ENCODE measurements at places on chromosomes 2 and 18.

DNA sequence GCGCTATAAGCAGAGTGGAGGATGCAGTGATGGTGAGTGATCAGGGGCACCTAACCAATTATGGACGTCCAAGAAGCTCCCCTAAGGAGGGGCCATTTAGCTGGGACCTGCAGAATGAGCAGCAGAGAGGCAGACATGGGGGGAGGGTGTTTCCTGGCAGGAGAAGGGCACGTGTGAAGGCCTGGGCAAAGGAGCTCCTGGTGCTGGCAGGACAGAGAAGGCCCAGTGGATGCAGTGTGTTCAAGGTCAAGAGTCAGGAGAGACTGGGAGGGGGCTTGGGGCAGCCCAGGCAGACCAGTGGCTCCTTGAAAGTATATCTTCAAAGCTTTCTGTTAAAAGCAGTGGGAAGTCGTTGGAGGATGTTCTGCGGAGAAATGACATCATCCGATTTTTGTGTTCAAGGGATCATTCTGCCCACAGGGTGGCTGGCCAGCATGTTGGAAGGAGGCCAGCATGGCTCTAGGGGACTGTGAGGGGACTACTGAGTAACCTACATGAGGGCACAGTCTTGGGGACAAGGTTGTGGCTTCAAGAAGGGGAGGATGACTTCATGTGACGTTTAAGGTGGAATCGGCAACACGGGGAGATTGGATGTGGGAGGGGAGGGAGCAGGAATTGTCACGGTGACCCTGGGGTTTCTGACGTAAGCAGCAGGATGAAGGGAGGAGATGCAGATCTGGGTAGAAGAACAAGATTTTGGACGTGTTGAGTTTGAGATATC, 9.0 kb upstream of the CIB4 start:
- no peak for DNase-seq

DNA sequence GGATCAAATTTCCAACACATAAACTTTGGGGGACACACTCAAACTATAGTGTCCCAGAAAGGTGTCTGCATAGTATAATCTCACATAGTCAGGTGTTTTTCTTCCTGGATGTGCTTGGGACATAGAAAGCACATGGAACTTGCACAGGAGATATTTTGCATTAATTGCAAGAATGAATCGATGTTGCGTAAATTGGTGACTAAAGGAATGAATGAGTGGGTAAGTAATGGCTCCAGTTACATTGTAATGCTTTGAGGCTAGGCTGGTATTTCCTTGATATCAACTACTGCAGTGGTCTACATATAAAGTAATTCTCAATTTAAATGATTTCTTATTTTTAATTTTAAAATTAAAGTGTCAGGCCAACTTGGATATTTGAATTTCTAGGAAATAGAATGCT, 53.4 kb downstream of the SH3RF3 start:
- DNase-seq = no peak

DNA sequence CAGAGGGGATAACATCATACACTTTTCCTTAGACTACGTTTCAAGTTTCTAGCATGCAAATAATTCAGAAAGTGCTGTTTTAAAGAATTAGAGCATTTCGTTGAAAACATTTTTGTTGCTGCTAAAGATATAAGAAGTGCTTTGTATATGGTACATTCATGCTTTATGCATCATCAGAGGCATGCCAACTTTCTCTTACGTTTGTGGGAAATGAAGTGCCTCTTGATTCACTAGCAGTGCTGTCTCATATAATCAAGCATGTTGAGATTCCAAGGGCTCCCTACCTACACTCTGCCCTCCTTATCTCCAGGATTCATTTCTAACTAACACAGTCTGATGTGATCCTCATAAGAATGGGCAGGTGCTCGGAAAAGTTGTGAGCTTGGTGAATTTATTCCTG, 748.6 kb upstream of the DDX18 start:
- DNase-seq = no peak

DNA sequence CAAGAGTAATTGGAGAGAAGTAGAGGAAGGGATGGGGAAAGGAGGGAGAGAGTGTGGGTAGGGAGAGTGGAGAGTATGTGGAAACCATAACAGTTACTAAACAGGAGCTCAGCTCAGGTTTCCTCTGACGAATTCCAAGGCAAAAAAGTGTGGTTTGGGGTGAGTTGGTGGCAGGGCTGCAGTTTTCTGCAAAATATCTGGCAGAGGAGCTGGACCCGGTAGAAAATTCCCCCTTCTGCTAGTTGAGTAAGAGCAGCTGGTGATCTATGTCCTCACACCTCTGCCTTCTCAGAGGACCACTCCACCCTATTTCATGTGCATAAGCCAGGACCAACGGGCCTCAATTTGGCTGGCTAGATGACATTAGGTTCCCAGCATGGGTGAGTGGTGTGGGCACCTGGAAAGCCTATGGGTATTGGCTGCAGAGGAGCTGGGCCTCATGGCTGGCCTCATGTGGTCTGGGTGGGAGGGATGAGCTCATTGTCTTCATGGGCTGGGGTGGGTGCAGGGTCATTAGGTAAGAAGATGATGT, 13.2 kb downstream of the NRP2 start:
- DNase-seq = no peak

- no peak for DNase-seq
These were observed 360.3 kb upstream of the SPHKAP start for GRCh38 chr2:228541789-228542188.

DNA sequence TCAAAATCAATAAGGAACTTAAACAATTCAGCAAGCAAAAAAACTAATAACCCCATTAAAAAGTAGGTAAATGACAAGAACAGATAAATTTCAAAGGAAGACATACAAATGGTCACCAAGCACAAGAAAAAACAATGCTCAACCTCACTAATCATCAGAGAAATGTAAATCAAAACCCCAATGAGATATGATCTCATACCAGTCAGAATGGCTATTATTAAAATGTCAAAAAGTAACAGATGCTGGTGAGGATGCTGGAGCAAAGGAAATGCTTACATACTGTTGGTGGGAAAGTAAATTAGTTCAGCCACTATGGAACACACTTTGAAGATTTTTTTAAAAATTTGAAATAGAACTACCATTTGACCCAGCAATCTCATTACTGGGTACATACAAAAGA, 538.0 kb downstream of the TMX3 start:
- no peak for DNase-seq

DNA sequence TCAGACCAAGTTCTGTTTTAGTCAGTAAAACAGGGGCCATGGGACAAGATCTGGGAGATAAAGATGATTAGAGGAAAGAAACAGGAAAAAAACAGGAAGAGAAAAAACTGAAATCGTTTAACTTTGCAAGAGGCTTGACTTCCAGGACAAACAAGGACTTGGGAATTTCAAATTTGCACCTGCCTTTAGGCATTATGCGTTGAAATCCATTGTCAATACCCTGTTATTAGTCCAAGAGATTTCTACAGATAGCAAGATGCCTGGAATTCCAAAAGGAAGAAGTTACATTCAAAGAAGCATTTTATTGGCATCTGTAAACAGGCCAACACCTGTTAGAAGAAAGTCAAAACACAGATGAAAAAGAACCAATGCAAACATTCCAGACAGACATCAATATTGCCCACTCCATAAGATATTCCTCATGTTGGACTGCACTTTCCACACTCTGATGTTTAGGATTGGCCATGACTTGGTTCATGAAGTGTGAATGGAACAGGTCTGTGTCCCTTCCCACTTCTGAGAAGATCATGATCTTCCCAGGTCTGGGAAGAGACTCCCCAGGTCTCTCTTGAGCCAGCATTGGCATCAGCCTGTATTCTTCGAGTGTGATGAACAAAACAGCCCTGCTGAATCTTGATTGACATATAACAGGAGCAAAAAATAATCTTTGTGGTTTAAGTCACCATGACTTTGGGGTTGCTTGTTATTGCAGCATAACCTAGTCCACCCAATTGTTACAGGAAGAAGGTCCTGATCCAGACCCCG, 181.4 kb upstream of the FN1 start:
- no peak for DNase-seq

DNA sequence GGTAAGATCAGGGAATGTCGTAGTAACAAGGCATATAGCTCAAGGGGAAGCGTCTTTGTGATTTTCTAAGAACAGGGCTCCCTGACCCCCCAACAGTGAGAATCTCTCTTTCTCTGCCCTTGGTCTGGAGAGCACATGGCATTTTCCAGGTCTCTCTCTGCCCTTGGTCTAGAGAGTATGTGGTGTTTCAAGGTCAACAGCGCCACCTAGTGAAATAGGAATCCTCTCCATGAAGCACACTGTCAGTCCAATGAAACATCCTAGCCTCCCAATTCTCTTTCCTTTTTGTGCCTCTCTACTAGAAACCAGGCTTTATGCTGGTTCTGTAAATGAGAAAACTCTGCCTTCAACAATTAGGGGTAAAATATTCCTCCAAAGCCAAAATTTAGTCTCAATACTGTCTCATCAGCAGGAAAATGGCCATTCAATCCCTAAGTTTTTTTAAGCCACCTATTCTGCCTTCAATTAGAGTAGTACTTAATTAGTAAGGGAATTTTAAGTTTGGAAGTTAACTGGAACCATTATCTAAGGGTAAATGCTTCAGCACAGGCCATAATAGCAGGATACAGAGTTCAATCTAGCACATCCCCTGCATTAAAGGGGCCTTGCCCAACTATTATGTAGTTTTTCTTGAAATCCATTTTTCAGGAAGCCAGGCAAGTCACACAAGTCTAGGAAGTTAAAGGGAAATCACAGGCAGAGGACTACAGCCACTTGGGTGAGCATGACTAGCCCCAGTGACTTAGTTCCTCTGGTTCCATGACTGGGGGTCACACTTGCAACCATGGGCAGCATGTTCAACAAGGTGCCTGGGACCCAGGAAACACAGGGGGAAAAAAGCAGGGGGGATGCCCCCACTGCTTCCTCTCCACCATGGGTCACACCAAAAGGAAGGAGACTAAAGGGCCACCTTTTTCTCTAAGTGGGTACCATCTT, 12.4 kb downstream of the DYM start:
- no peak for DNase-seq

DNA sequence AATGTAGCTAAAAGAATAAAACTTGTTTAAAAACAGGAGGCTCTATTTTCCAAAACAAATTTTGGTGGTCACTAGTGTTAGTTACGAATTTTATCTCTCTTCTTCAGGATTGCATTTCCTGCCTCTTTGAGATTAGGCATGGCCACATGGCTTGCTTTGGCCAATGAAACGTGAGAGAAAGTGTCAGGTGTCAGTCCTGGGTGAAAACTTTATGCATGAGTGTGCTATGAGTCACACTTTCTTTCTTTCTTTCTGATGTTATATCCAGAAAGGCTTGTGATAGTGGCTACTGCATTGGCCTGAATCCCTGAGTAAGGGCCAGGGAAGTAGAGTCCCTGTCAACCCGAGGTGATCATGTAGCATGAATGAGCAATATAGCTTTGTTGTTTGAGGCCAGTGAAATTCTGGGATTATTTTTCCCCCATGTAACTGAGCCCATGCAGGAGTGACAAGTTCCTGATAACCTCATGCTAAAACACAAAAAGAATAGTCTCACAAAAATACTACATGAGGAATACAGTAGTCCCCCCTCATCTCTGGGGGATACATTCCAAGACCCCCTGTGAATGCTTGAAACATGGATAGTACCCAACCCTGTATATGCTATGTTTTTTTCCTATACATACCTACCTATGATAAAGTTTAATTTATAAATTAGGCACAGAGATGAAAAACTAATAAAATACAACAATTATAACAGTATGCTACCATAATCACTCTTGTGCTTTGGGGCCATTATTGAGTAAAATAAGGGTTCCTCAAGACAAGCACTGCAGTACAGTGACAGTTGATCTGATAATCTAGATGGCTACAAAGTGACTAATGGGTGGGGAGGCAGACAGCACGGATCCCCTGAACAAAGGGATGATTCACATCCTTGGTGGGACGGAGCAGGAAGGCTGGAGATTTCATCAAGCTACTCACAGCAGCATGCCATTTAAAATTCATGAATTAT, 109.5 kb downstream of the CDC42EP3 start:
- no peak for DNase-seq

GRCh38 chr18:37381554-37381953, 184.0 kb downstream of the CELF4 start:
- no peak for DNase-seq

DNA sequence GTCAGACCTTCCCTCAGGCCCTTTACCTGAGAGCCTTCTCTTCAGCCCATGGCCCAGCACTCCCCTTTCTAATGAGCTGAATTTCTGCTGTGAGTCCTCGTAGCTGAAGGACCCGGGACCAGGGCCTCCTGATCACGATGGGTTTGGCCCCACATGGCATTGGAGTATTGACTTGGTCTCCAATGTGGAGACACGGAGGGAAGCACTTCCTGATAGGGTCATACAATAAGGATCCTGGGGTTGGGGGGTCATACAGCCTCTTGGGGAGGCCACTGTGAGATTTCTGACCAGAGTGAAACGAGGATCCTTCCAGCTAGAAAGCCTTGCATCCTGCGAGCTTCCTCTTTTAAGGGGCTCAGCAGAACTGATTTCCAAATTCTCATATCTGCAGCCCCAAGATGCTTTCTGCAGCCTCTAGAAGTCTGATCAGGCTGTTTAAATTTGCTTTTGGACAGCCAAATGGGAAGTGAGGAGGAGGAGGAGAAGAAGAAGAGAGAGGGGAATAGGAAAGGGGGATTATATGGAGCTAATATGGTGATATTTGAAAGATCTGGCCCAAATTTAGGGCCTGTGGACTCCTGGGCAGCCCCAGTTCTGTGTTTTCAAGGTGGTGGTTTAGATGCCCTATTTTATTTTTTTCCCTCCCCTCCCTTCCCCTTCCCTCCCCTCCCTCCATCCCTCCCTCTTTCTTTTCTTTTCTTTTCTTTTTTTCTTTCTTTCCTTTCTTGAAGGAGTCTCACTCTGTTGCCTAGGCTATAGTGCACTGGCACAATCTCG, 38.9 kb downstream of the RHOB start:
- DNase-seq = no peak

- DNase-seq = no peak
These were observed 42.4 kb upstream of the MTIF2 start for GRCh38 chr2:55311444-55311870.

DNA sequence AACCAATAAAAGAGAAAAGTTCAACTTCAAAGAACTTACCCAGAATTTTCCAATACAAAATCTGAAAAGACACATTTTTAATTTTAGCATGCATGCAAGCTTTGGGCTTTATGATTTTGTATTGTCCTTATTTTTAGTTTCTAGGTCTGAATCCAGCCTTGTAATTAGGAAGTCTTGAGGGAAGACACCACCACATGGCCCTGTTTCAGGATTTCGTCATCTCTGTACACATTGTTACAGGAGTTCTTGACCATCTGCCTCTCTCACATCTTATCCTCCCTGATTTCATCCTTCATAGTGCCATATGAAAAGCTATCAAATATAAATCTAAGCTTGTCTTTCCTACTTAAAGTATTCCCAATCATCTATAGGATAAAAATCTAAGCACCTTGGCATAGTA, 176.1 kb downstream of the TXNL1 start:
- no peak for DNase-seq

Data from mesothelial cell of epicardium (in vitro differentiated cells).